ENCODE measurements at places on chromosomes 6 and 20.

DNA sequence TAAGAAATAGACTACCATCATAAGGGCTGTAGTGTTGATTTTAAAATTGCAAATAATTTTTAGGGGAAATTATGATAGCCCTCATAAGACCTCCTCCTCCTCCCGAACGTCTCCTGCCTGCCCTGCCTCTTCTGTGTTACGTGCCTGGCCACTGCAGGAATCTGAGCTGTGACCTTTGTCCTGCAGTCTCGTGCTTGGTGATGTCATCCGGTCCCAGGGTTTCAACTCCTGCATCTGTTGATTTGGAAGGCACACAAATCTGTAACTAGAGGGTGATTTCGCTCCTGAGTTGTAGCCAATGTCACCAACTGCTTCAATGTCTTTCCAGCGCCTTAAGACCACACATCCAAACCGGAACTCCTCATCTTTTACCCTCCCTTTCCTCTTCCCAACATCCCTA, 163.2 kb downstream of the AIG1 start:
- no peak for DNase-seq

DNA sequence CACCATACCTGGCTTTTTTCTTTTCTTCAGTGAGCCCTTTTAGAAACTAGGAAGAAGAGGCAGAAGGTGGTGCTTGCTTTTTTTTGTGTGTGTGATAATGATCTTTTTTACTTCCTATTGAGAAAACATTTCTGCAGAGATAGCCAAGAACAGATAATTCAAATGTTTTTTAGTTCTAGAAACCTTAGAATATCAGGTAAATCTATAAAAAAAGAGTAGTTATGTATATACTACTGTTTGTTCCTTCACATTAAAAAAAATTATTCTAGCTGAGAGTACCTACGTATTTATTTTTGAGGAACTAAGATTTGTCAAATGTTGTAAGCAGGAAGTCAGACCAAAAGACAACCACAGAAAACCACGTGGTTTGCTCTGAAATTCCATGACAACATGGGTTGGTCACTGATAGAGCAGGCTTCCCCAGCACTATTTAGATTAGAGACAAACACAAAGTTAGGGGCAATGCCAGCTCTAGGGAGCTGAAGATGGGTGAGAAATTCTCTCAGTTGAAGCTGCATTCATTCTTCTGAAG, 12.8 kb downstream of the STK4 start:
- DNase-seq = peak; percentile 83

GRCh38 chr6:88374553-88374952, 208.4 kb upstream of the CNR1 start:
- DNase-seq = no peak

- no peak for DNase-seq
These were observed 63.3 kb upstream of the MAP7 start for GRCh38 chr6:136613477-136613876.

GRCh38 chr6:131631625-131632289, 3.7 kb upstream of the MED23 start:
- no peak for DNase-seq

- DNase-seq = no peak
These were observed 2.5 kb downstream of the LY6G6D start for GRCh38 chr6:31717499-31718222.

GRCh38 chr20:58458342-58459057, 56.7 kb downstream of the APCDD1L start:
- DNase-seq = peak; percentile 23

GRCh38 chr6:108592371-108593337, 31.9 kb downstream of the FOXO3 start:
- peak; percentile 51 for DNase-seq

- no peak for DNase-seq
These were observed 118.7 kb downstream of the EPHA7 start for GRCh38 chr6:93300661-93301060.

GRCh38 chr6:20657274-20657800, 123.1 kb downstream of the CDKAL1 start:
- no peak for DNase-seq

DNA sequence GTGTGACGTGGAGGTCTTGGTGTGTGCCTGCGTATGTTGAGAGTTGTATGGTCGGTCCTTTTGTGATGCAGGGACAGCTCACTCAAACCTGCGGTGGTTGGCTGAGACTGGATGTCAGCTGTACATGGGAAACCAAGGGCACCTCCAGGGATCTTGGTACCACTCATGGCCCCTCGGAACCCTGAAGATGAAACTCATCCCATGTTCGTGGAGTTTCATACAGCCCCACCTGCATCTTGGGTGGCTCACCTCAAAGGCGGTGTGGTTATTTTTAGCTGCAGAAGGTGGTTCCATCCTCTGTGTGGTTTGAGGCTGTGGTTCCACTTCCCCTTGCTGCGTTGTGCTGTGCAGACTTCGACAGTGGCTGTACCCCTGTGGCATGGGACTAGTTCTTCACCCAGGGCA, 52.6 kb upstream of the SLC22A1 start:
- DNase-seq = peak; percentile 45

- no peak for DNase-seq
These were observed 682.2 kb upstream of the AGPAT4 start for GRCh38 chr6:161956082-161956481.

- DNase-seq = no peak
These were observed 6.9 kb upstream of the KIF16B start for GRCh38 chr20:16580147-16580546.

DNA sequence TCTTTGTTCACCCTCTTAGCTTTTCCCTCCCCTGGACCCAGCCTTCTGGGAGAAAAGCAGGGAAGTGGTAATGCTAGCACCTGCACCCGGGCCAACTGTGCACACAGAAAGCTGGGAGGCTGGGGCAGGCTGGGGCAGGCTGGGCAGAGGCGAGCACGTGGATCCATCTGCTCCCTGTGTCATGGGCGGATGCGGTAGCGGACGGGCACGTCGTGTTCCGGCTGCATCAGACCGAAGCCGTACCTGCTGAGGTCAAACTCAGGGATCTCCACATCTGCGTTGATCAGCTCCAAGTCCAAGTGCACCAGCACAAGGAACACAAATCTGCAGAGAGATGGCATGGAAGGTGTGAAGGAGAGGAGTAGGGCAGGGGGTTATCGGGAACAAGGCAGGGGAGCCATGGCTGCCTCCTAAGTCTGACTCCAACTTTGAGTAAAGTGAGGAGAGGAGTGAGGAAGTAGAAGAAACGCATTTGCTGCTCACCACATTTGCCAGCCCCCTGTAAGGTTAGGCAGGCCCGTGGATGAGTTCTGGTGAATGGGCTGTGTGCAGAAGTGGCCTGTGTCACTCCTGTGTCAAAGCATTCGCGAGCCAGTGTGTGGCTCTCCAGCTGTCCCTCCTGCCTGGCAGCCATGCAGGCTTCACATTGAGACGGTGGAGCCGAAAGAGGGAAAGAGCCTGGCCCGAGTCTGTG, 25.4 kb upstream of the KCNB1 start:
- no peak for DNase-seq

GRCh38 chr20:63188159-63188442, 27.8 kb downstream of the YTHDF1 start:
- no peak for DNase-seq

DNA sequence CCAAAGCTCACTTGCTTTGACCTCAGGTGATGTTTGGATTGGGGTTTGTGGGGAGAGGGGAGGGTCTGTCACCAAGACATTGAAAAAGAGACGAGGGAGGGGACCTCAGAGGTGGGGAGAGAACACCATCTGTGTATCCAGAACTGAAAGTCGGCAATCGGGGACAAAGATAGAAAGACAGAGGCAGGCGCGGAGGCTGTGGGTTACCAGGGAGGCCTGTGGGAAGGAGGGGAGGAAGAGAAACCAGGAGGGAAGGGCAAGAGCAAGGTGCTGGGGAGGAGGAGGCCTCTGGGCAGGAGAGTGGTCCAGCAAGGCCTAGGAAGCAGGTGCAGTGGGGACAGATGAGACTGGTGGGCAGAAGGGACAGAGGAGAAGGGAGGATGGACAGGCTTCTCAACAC, 211.2 kb downstream of the CDC5L start:
- DNase-seq = no peak

- DNase-seq = peak; percentile 30
These were observed 143.3 kb downstream of the PRL start for GRCh38 chr6:22153384-22154158.

DNA sequence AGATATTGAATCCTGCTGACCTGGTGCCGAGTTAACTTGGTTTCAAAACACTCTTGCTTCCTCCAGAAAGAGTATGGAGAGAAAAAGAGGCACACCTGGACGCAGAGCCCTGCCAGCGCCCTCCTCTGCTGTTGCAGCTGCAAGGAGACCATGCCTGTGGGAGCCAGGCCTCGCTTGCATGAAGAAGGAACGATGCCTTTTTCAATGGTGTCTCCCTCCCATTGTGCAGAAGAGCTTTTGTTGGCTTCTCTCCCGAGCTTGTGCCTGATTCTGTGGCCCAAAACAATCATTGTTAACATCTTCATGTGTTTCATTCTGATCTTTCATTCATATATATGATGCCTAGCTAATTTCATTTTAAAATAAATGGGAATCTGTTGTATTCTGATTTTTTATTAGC, 98.1 kb downstream of the FAM120B start:
- no peak for DNase-seq

DNA sequence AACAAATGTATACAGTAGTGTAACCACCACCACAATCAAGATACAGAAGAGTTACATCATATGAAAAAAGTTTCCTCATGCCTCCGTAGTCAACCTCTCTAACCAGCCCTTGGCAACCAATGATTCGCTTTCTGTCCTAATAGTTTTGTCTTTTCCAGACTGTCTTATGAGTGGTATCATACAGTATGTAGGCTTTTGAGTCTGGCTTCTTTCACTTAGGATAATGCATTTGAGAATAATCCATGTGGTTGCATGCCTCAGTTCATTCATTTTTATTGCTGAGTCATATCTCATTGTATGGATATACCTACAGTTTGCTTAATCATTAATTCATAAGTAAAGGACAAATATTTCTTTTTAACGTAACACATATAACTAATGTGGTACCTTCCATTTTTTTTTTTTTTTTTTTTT, 86.4 kb upstream of the RIPOR2 start:
- no peak for DNase-seq

DNA sequence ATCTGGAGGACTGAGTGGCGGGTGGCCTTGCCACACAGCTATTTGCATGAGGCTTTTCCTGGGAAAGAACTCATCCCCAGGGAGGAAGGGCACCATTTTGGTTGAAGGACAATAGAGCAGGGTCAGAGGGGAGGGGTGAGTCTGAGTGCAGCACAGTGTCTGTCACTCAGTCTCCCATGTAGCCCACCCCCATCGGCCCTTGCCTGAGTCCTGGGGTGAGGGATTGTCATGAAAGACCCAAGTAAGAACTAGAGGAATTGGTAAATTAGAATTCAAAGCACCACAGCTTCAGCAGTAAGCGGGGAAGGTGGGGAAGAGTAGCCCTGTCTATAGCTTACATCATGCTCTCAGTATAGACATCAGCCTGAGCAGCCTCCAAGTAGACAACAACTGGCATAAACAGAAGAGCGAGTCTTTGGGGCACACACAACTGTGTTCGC, 90.4 kb upstream of the TMEM30A start:
- DNase-seq = no peak
